ENCODE measurements at places on chromosomes 11 and 22.

GRCh38 chr11:95143106-95143681 is 53.5 kb downstream of the ENDOD1 start:
- no peak for DNase-seq

- DNase-seq: no peak
Observed at GRCh38 chr11:133946541-133947318, 10.0 kb downstream of the IGSF9B start.

DNA sequence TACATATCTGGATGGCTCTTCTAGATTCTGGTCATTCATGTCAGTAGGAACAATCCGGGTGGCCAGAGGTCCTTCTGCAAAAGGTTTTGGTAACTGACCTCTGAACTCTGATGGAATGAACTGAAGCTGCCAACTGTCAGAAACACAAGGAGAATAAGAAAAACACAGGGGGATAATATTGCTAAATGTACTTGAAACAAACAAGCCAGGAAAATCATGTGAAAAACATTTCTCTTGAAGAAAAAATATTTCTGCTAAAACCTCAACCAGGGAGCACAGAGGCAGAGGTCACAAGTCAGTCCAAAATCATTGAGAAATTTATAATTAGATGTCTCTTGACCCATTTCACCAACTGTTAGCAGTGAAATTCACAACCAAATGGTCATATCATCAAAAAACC is 35.2 kb downstream of the ALG9 start:
- no peak for DNase-seq

DNA sequence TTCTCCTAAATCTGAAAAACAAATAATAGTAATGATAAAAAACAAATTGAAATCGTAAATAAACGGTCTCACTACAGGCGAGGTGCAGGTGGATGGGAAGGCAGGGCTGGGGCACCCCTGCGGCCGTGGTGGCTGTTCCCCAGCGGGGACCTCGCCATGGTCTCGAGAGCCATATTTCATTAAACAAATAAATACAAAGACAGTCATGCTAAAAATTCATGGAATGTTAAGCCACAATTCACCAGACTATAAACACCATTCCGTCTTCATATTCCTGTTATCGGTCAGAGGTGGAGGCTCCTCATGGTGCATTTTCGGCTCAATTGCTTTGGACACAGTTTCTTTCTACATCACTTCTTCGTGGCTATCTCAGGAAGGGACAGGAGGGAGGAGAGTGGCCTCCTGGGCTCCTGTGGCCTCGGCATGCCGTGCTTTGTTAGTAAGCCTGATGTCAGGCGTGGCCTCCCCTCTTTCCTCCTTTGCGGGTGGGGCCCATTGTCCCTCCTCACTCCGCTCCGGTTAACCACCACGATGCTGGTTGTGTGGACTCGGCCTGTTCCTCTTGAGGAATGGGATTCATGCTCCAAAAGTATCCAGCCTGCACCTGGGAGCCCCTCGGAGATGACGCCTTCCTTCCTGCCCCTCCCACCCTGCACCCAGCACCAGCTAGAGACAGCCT is 16.1 kb upstream of the BRSK2 start:
- DNase-seq: no peak

Measured in left renal pelvis (tissue), 4 donors.